ENCODE measurements at places on chromosomes 13 and 19.

- DNase-seq, result no peak
Measured at GRCh38 chr19:16607819-16608218, 20.2 kb downstream of the MED26 start.

DNA sequence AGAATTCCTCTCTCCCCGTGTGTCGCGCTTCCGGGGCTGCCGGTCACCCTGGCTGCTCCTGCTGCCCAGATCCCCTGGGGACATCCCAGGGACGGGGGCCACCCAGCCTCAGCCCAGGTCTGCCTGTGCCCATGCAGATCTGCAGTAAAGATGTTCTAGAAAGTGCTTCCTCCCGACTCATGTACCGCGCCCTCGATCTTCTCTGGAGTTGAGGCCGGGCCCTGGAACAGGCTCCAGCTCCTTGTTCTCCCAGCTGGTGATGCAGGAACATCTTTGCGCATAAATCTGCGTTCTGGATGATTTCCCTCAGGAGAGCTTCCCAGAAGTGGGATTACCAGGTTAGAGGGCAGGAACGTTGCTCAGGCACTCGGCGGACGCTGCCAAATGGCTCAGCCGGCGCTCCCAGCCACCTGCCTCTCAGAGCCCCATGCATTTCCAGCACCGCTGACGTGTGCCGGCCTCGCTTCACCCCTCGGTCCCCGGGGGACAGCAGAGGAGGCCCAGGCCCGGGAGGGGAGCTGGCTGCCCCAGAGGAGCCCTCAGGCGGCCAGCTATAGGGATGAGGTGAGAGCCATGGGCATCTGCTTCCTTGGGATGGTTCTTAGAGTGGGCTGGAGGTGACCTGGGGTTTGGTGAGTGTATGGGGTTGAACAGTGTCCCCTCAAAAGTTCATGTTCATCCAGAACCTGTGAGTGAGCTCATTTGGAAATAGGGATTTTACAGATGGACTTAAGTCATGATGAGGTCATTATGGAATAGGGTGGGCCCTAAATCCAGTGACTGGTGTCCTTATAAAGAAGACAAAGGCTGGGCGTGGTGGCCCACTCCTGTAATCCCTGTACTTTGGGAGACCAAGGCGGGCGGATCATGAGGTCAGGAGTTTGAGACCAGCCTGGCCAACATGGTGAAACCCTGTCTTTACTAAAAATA, 42.6 kb downstream of the CRTC1 start:
- DNase-seq, result no peak

- no peak for DNase-seq
Measured at GRCh38 chr13:111289251-111289650, 31.2 kb upstream of the TEX29 start.

DNA sequence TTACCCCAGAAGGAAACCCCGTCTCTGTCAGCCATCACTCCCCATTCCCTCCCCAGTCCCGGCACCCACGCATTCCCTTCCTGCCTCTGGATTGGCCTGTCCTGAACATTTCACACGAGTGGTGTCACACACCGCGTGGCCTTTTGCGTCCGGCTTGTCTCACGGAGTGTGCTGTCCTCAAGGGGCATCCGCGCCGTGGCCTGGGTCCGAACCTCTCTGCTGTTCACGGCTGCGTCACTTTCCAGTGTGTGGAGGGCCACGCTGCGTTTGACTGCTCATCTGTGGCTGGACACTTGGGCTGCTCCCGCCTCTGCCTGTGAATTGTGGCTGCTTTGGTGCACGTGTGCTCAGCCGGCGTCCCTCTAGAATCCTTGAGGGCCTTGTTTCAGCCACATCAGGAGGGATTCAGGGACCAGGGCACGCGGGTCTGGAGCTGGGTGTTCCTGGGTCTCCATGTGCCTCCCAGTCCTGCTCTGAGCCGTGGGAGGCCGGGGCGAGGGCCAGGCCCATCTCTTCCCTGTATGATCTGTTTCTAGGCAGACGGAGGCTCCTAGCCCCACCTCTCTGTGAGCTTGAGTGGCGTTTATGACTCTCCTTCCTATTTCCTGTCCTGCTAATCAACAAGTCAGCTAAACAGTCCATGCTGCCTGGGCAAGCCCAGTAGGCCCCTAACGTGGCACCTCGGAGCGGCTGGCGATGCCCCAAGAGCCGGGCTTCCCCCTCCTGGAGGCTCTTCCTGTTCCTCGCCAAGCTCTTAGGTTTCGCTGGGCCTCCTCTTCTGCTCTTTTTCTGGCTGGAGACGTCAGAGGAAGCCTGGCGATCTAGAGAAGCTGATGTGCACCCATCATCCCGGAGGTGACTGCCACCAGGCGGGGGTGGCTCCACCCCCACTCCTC, 8.1 kb downstream of the STK11 start:
- DNase-seq, result no peak

- no peak for DNase-seq
Measured at GRCh38 chr19:46731007-46731501, 14.1 kb upstream of the PRKD2 start.

- no peak for DNase-seq
Measured at GRCh38 chr13:112726016-112726767, 36.4 kb downstream of the ATP11A start.

DNA sequence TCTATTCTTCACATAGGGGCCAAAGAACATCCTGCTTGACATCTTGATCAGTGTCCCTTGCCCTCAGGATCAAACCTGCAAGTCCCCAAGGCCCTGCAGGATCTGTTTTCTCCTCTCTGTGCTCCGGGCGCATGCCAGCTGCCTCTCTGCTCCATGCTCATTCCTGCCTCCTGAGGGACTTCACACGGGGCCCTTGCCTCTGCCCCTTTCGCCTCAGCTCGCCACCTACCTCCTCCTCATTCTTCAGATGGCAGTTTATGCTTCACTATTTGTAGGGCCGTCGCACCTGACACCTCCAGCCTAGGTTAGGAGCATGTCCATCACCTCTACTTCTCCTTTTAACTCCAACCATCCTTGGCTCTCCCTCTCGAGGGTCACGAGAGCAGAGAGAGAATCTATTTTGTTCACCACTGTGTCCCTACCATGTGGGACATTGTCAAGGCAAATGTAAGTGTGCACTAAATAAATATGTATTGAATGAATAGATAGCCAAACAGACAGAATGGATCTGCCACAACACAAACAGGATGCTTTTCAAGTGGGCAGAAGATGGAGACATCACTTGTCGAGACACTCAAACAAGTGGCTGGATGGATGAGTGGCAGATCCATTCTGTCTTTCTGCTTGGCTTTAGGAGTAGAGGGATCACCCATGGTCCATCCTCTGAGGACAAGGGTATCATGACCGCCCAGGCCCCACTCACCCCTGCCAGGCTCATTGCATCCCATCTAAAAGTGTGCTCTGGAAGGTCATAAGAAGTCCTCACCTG, 29.6 kb downstream of the ACTN4 start:
- DNase-seq, result no peak

GRCh38 chr19:56161534-56161933, 14.3 kb upstream of the GALP start:
- no peak for DNase-seq

- DNase-seq, result no peak
Measured at GRCh38 chr13:33953203-33953602, 135.3 kb downstream of the RFC3 start.

GRCh38 chr19:5693195-5694166, 3.4 kb downstream of the RPL36 start:
- no peak for DNase-seq

DNA sequence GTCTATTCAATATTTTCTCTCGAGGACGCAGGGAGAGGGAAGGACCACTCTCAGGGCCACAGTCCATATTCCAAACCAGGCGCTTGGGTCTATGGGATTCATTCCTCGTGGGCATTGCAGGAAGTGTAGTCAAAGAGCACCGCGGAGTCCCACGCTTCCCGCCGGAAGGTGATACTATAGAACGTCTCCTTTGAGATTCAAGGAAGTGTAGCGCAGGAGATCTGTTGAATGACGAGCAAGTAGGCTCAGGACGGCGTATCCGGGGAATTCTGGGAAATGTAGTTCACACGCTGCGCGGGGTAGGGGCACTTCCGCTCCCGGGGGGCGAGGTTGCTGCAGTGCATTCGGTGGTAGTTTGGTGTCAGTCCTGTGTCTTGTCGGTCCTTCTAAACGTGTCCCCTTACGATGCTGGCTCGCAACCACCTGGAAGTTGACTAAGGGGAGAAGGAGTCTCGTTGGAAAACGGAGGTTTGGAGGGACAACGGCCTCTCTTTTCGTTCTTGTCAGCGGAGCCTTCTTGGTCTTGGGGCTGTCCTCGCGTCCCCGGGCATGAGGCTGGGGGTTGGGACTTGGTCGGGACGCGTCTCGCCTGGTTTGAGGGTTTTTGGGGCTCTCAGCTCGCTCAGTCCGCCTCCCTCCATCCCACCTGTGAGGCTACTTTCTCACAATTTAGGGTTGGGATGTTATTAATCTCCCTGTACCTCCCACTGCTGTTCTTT, at the start of gene ZNF284:
Gene ZNF284, plus strand, starts transcription at position 336 of the 719 bp plus-strand sequence. CDS start 4,231 bp downstream, outside the sequence.
- peak; percentile 57 for DNase-seq

GRCh38 chr13:70720386-70720785, 612.1 kb upstream of the KLHL1 start:
- no peak for DNase-seq

DNA sequence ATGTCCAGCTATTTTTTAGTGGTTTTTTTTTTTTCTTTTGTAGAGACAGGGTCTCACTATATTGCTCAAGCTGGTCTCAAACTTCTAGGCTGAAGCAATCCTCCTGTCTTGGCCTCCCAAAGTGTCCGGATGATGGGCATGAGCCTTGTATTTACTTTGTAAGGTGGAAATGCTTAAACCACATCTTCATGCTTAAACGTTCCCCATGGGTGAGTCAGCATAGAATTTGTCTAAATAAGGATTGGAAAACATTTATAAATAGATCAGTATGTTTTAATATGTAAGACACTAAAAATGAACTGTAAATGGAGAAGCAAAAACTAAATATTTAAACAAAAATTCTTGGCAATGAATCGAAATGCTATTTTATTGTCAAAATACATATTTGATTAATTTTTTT, 698.0 kb downstream of the PCDH9 start:
- DNase-seq, result no peak

- DNase-seq, result no peak
Measured at GRCh38 chr19:44666852-44667556, 4.3 kb upstream of the CEACAM19 start.

GRCh38 chr19:1284979-1285736, 515 bp upstream of the EFNA2 start:
- DNase-seq, result no peak

GRCh38 chr13:25905611-25906010, 146.2 kb downstream of the SHISA2 start:
- no peak for DNase-seq

- no peak for DNase-seq
Measured at GRCh38 chr19:743168-743687, 7.7 kb upstream of the MISP start.

GRCh38 chr13:99335603-99336002, 28.4 kb upstream of the GPR183 start:
- no peak for DNase-seq

GRCh38 chr19:48255376-48256303, at the start of gene CARD8:
TSS of gene CARD8 (minus strand) at chr19:48255912. CDS start at chr19:48241020, 14,892 bp downstream.
- peak; percentile 49 for DNase-seq

DNA sequence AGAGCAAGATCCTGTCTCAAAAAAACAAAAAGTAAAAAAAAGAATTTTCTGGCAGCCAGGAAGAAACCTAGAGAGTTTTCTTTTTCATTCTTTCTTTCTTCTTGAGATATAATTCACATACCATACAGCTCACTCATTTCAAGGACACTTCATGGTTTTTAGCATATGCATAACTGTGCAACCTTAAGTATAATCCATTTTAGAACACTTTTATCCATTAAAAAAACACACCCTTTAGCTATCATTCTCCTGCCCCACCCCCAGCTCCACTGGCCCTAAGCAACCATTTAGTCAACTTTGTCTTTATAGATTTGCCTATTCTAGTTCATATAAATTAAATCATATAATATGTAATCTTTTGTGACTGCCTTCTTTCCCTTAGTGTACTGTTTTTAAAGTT, 8.1 kb upstream of the IPO5 start:
- DNase-seq, result no peak

- DNase-seq, result no peak
Measured at GRCh38 chr19:58522709-58523108, 3.1 kb upstream of the ZBTB45 start.

DNA sequence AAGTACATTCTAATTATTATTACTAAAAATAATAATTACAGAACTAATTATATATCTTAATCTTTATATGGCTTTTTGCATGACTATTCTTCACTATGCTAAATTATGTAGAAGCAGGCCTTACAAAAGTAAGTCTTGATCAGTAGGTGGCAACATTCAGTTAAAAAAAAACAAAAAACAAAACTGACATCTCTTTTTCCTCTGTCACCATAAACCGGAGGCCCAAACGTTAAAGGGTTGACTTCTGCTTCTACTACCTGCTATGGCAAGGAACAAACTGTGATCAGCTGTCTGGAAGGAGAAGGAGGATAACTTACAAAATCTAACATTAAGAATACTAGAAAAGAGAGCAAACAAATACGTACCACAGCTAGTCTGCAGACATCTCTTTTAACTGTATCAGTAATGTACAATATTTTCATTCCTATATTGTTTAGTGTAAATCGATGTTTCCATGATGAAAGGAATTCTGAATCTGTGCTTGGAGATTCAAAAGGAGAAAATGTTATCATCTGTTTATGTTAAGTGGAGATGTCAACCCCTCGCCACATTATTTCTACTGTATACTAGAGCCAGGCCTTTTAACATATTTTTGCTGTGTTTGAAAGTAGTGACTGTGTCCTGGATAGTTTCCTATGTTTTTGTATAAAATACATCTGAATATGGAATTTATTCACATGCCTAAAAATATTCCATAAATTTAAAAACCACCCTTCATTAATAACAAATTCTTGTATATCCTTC, 1525.4 kb downstream of the SLITRK1 start:
- DNase-seq, result no peak

DNA sequence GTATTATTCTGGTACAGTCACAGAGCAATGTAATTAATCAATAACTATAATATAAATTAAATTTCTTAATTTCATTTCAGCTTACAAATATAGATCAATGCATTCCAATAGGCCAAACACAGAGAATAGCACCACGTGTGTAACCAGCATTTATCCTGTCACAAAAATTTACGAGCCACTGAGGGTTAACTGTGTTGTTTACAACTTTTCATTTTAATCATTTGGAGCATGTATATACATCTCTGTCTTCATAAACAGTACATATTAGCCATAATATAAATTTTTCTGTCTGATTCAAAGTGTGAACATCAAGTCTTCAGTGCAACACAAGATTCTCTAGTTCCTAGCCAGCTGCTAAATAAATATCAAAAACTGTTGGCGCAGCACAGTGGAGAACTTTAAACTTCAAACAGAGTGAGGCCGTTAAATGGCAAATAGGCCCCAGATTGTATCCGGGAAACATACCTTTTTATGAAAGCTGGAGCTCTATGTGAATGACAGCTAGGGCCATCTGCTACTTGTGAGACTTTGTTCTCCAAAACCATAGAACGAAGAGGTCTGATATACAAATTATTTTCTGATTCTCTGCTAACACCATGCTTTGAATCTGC, 105.1 kb downstream of the TBC1D4 start:
- no peak for DNase-seq

- DNase-seq, result no peak
Measured at GRCh38 chr19:46384396-46384795, 29.0 kb downstream of the CCDC8 start.

- no peak for DNase-seq
Measured at GRCh38 chr13:32073180-32073864, 41.7 kb downstream of the FRY start.

GRCh38 chr13:40508127-40508526, 158.3 kb downstream of the FOXO1 start:
- DNase-seq, result no peak

GRCh38 chr13:29791508-29791907, 58.9 kb downstream of the UBL3 start:
- DNase-seq, result no peak
